Smooth muscle cell of the brain vasculature (primary cell): ENCODE measurements at places on chromosomes 4 and X.

- no peak for DNase-seq
Measured at GRCh38 chr4:171561419-171561818, 251.8 kb upstream of the GALNTL6 start.

DNA sequence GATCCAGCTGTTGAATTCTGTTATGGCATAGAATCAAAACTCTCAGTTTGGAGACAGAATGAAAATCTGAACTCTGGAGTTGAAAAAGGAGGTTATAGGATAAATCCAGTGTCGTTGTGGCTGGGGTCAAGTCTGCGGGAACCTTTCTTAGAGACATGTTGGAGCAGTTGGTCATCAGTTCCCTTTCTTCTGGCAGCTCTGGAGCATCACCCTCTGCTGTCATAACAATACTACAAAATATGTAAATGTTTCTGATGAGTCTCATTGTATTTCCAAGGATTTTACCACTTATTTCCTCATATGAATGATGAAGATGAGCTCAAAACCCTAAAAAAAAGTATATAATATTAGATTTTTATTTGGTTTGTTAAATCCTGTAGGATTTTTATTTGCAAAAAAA lies 7.5 kb downstream of the TLR10 start:
- DNase-seq, result no peak

DNA sequence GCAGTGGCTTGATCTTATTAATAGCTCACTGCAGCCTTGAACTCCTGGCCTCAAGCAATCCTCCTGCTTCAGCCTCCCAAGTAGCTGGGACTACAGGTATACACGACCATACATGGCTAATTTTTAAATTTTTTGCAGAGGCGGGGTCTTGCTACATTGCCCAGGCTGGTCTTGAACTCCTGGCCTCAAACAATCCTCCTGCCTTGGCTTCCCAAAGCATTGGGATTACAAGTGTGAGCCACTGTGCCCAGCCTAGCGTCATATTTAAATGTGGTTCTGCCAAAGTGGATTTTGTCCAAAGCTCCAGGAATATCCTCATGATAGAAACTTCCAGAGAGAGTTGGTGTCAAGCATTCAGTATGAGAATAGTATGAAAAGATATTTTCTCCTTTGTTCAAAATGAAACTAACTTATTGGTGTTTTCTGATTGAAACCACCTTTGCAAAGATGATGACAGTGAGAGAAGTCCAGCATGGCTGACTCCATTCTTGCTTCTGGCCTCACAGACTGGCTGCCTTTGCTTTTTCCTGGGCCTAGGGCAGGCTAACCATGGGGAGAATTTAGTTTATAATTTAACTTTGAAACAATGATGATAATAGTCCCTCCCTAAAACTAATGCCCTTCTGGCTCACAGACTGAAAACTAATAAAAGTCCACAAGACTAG lies 129.0 kb downstream of the C4orf51 start:
- no peak for DNase-seq

DNA sequence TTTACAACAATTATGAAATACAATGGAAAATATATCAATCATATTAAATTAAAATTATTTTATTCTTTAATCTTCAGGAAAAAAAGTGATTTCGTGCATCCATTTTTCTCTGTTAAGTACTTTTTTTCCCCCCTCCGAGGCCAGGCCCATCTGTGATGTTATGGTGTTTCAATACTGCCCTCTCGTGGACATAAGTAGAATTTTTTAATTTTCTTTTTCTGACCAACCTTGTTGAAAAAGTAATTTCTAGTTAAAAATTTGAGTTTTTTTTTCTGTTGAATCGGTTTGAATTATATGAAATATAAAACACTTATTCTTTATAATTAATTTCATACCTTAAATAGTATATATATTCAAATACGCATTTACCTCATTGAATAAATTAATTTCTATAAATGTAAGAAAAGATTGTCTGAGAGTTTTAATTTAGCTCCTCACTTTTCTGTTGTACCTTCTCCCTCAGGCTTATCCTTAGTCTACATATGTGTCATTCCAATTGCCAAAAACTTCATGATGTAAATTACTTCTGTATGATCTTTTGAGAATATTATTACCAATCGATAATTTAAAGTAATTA lies 175.8 kb upstream of the TECRL start:
- no peak for DNase-seq

DNA sequence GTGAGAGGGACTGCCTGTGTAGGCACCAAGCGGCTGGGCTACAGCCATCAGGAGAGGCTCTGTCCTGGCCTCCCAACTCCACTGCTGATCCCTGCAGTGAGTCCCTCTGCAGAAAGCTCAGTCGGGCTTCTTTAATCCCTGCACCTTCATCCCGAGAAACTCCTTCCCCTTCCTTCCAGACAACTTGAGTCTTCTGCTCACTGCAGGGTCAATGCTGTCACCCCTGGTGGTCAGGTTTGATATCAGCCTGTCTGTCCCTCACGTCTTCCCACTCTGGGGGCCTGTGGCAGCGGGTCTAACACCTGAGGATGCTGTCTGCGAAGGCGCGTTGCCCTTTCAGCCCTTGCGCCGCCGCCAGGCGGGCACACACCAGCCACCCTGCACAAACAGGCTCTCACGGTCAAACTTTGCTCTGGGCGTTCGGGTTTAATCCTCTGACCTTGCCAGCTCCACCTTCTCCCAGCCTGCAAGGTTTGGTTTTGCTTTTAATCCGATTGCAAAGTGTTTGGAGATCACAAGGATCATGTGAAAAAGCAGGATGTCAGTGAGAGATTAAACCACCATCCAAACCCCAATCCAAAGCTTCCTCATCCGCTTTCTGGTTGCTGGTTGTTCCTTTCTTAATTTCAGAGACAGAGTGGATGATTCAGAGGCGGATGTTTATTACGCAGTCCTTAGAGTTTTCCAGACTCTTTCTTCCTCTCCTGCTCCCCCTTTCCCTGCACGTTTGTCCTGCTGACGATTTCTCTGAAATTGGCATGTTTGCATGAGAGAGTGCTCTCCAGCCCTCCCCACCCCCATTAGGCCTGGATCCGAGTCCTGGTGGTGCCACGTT lies 74.8 kb upstream of the SLC34A2 start:
- no peak for DNase-seq

DNA sequence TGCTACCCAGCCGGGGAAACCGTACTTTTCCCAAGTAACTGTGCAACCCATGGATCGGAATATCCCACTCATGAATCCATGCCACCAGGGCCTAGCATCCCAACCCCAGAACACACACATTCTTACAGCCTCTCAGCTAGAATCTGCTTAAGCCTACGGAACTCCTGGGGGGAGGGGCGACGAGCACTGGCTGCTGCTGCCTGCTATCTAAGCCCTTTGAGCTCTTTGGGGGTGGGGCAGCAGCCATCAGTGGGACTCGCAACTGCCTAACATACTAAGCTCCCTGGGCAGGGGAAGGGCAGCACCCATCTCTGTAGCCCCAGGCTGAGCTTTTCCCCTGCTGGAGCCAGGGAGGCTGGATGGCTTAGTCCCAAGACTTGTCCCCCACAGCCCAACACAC lies 28.6 kb downstream of the NUDT10 start:
- DNase-seq, result no peak

DNA sequence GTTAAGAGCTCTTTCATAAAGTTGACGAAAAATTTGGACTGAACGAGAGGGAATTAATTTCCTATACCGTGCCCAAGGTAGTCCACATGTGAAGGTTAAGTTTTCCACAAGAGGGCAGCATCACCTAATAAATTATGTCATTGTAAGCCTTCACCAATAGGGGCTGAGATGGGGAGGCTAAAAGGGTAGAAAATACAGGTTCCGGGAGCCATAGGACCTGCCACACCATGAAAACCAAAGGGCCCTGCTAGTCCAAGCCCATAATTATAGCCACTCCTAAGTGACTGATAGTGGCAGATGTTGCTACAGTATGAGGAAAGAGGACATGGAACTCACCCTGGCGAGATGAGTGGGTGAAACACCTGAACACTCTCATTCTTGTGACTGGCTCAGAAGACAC lies 122.2 kb downstream of the SHROOM4 start:
- no peak for DNase-seq

GRCh38 chr4:89008166-89008565 lies 48.8 kb downstream of the FAM13A start:
- no peak for DNase-seq

GRCh38 chrX:54826598-54826997 lies 19.1 kb downstream of the MAGED2 start:
- no peak for DNase-seq

- DNase-seq, result no peak
Measured at GRCh38 chr4:59091146-59092142, 1981.3 kb upstream of the IGFBP7 start.

- no peak for DNase-seq
Measured at GRCh38 chrX:12701628-12702027, 89.6 kb upstream of the PRPS2 start.

DNA sequence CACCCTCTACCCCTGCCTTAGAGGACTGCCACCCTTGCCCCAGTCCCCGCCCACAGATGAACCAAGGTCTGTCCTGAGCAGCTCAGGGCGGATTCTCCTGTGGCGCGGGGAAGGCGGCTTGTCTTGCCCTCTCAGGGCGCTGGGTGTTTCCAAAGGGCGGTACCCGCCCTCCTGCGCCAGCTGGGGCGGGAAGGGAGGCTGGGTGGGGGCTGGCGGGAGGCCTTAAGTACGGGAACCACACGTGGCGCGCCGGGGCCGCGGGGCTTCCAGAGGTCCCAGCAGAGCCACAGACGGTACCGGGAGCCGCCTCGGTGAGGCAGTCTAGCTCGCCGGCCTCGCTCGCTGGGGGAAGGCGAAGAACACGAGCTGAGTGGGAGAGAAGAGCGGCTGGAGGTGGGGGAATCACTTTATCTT lies 361.1 kb downstream of the MID1IP1 start:
- no peak for DNase-seq

GRCh38 chr4:3775005-3775404 lies 8.8 kb downstream of the ADRA2C start:
- DNase-seq, result no peak

DNA sequence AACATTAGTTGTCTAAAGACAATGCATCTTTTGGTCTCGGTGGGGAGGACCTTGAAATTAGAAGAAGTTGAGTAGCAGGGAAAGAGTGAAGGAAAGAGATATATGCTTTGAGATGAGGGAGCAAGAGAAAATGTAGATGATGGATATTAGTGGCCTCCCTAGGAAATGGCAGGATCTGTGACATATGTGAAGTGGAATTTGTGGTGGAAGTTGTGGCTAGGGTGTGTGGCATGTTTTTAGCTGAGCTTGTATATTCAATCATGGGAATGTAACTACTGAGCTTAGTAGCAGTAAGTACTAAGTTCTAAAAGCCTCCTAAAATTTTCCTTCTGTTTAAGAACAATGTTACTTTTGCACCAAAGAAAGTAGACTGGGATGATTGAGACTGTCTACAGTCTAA lies 382.8 kb upstream of the CTSO start:
- DNase-seq, result no peak

DNA sequence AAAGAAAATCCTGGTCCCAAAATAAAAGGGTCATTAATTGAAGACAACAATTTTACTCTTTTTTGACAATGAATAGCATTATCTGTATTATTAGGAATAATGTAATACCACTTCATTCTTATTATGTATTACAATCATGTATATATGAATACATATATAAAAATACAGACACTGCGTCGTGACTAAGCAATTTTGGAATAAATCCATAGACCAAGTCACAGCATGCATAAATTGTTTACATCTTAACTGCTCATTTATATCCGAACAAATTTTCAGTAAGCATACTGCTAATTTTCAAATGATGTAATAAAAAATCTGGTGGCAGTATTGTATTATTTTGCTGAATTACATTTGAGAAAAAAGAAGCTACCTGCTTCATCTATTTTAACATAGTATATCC lies 321.6 kb upstream of the PITX2 start:
- no peak for DNase-seq

DNA sequence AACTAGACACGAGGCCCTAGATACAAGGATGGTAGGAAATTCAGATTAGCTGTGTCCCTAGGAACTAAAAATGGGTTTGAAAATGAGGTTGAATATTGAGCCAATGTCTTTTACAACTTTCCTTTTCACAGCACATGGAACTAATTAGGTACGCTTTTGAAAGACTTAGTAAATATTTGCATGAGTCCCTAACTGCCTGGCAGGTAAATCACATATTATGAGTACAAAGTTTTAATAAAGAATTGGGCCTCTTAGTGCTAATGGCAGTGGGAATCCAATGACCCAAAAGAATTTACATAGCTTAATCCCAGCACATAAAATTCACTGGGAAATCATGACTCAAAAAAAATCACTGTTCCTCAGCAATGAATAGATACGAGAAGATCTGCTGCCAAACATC lies 16.8 kb downstream of the MUC7 start:
- DNase-seq, result no peak

DNA sequence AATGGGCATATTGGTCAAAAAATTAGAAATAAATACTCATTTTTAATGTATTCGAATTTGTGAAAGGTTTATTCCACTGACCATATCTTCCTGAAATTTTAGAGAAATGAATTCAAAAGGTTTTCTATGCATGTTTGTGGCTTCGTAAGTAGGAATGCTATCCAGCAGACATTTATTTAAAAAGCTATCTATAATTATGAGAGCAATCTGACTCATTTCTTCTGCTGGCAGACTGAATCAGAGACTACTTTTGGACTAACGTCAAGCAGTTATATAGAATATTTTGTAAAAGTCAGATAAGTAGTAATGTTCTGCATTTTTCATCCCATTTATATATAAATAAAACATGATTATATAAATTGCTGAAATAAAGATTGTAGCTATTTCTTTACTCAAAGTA lies 125.0 kb downstream of the SPCS3 start:
- no peak for DNase-seq

DNA sequence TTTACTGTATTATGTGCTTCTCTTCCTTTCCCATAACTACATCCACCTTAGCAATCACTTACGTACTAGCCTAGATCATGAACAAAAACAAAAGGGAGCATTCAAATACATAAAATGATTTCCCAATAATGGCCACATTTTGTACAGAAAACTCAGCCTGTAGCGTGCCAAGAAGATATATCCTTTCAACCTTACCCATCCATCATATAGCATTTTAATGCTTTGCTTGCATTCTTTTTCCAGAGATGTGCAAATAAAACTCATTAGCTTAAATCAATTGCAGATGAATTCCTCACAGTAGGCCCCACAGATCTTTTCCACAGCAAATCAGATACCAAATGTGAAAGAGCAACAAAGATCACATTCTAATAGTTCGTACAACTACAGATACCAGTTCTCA lies 20.8 kb downstream of the GRSF1 start:
- no peak for DNase-seq

- DNase-seq, result peak; percentile 55
Measured at GRCh38 chrX:68989865-68990606, 161.2 kb downstream of the EFNB1 start.

DNA sequence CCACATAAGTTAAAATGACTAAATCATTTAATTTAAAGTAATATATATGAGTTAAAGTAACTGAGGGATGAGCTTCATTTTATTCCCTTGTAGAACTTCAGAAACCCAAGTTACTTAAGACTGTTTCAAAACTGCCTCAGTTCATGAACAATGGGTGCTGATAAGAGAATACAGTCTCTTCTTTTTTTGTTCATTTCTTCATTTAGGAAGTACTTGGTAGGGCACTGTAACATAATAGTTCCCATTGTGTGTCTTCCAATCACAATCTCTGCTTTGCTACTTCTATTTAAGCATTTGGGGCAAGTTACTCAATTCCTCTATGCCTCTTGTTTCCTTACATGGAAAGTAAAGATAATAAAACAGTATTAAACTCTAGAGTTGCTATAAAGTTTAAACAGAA lies 50.4 kb downstream of the HHIP start:
- no peak for DNase-seq

- DNase-seq, result no peak
Measured at GRCh38 chr4:146029147-146029546, 90.5 kb upstream of the ZNF827 start.
